ENCODE measurements at places on chromosomes 4 and X.

GRCh38 chrX:13235930-13236329 is 83.9 kb downstream of the ATXN3L start:
- DNase-seq, result peak; percentile 20

DNA sequence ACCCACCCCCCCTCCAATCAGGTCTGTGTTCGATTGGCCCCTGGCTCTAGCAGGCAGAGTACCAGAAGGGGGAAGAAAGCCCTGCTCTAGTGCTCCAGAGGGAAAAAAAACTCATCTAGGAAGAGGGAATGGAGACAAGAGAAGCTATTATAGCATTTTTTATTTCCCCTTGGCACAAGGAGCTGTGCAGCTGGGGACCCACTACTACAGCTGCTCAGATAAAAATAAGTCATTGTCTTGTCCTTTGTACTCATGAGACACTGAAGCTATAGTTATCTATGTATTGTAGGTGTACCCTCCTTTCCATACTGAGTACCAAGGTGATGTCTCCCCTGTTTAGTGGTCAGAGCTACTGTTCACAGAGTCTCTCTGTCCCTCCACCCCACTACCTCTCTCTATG is 14.3 kb downstream of the CCDC160 start:
- DNase-seq, result no peak

DNA sequence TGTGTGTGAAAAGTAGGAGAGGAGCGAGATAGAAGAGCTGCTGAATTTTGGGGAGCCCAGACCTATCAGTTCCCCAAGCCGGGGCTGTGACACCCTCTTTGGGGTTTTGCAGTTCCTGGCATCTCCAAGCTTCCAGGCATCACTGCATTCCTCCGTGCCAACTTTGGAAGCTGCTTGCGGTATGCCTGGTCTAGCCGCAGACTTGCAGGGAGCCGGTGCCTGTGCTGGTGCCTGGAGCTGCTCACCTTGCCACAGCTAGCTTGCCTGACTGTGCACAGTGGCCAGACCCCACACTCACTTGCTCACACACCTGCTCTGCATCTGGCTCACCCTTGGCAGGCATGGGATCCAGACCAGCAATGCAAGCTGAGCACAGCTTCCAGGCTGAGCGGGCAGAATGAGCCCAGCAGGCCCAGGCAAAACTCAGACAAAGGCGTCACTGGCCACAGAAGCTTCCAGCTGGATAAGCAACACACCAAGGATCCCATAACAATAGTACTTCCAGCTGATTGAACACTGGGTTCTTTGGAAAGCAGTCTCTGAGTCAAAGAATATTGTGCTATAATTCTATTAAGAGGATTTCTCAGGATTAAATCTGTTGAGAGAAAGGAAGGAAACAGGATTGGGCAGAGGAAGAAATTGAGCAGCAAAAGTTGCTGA is 390.9 kb downstream of the TEX13C start:
- no peak for DNase-seq

DNA sequence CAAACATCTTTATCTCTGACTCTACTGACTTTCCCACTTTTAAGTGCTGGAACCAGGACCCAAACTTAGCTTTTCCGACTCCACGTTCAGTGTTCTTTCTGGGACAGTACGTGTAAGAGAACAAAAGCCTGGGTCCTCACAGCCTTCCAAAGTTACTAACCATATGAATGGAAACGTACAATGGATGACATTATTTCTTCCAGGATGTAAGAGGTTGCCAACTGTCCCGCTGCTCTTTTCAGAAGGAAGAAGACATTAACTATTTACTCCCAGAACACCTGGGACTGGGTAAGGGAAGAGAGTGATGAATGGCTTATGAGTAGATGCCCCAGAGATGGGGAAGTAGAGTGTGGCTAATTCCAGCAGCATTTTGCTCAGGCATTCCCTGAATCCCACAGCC is 114.7 kb downstream of the TRAPPC11 start:
- DNase-seq, result no peak

DNA sequence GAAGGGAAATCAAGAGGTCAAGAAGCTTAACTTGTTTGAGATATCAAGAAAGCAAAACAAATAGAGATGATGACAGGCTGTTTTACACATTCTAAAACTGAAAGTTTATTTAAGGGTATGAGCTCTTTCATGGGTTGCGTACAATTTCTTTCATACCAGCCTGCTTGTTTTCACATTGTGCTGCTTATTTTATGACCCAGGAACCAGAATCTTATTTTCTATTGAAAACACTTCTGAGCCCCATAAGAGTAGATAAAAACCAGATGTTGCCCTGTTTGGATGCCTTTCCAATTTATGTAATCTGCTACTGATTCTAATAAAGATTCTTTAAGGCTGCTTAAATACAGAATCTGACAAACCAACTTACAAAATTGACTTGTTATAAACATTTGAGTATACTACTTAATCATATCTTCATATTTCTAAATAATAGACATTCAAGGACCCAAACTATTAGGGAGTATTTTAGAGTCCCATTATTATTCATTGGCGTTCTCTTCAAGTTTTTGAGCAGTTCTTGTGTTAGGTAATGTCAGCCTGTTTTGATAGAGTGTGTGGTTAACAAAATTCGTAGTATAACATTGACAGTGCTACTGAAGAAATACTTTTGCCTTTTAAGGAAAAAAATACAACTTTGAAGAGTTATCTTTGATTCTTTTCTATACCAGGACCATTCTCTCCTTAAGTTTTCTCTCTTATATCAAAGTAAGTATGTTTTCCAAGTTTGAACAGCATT is 74.4 kb downstream of the PDLIM5 start:
- no peak for DNase-seq

DNA sequence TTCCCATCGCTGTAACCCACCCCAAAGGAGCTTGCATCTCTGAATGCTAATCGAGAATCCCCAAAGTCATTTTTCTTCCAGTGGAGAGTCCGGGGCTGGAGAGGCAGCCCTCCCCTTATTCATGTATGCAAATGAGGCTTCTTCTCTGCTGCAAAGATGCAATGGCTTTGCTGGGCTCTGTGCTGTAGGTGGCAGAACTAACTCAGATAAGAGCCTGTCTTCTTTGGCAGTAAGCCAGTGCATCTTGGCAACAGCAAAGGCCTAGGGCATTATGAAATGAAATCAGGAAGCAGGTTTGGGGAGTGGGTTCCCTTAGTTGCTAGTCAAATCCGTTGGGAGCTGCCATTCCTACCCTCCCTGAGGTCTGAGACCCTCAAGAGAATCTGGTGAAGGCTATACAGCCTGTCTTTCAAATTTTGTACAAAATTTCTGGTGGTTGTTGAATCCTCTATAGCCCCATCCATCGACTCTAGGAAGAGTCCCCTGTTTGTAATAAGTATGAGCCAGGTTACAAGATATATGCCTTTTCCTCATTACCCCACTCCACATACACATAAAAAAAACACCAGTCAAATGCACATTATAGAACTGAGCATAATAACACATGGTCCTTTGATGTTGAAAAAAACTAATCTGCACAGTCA is 290.6 kb upstream of the TAPT1 start:
- peak; percentile 34 for DNase-seq

GRCh38 chr4:184531008-184531407 is 56.7 kb upstream of the IRF2 start:
- DNase-seq, result no peak

DNA sequence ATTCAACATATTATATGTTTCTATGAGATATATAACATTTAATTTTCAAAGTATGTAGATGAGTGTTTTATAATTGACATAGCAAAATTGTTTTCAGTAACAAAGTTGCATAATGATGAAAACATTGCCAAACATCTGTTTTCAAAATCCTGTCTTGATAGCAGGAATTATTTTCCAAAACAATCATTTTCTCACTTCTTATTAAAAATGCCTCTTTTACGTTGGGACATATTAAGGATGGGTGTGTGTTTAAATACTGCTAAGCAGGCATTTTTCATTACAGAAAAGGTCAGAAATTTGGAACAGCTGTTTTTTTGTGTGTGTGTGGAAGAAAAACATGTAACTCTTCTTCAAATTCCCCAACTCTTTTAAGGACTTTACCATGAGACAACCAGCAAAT is 452.0 kb downstream of the SPRY1 start:
- no peak for DNase-seq

DNA sequence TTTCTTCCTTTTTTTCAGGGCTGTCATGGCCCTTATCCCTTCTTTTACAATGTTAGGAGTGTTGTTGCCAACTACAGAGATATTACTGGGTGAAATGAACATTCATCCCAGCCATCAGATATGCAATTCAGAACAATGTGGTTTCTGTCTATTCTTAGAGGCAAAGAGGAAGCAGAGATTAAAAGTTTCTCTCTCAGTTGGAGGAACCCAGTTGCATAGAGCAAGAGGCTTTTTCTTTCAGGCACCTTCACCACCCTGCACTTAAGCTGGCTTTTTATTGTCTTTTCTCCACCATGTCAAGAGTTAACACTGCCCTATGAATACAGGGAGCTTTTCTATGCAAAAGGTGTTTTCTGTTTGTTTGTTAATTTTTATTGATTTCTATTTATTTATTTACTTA is 1559.6 kb upstream of the IGFBP7 start:
- DNase-seq, result no peak

- no peak for DNase-seq
Observed at GRCh38 chr4:156798438-156798837, 173.2 kb downstream of the PDGFC start.

GRCh38 chr4:171846232-171846631 is 33.0 kb downstream of the GALNTL6 start:
- peak; percentile 90 for DNase-seq

- no peak for DNase-seq
Observed at GRCh38 chr4:304969-305680, at the start of gene ZNF732. Gene ZNF732, minus strand, starts transcription at chr4:305474. Its CDS starts 164 bp downstream, at chr4:305310.

- no peak for DNase-seq
Observed at GRCh38 chr4:165124488-165124887, 11.8 kb upstream of the TMEM192 start.

DNA sequence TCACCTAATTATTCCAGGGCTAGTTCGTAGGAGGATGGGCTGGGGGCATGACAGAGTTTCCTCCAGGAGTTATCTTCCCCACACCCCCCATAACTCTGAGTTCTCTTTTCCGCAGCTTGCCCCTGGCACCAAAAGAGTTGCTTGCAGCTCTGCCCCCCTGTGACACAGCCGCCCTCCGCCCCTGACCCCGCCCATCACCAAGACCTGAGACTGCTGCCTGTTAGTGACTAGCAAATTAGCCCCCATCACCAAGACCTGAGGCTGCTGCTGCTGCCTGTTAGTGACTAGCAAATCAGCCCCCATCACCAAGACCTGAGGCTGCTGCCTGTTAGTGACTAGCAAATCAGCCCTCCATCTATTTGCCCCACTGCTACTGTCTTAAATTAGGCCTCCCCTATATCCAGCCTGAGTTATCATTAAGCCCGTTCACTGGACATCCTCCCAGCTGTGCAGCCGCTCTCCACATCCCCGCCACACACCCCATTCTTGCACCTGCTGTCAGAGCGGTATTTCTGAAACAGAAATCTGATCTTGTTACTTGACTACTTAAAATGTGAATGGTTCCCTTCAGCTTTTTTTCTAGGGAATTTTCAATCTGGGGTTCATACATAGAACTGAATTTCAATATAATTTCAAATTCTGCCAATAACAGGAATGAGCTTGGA is 1.5 kb upstream of the PAPSS1 start:
- DNase-seq, result no peak

GRCh38 chr4:1260418-1261106 is 11.6 kb upstream of the CTBP1 start:
- DNase-seq, result no peak

DNA sequence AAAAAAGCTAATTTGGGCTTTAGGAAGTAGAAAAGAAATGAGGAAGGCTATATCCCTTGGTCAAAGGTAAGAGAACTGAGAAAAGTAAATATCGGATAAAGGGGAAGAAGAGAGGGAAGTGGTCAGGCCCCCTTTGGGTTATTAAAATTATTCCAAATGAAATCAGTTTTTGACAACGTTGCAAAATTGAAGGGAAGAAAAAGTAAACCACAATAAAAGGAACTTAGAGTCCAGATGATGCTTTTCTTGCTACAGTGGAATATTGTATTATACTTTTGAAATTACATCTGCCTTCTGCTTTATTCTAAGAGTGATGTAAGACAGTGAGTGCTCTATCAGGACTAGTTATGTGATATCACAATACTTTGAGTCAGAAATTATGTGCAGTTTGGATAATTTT is 59.4 kb upstream of the RBPJ start:
- no peak for DNase-seq

DNA sequence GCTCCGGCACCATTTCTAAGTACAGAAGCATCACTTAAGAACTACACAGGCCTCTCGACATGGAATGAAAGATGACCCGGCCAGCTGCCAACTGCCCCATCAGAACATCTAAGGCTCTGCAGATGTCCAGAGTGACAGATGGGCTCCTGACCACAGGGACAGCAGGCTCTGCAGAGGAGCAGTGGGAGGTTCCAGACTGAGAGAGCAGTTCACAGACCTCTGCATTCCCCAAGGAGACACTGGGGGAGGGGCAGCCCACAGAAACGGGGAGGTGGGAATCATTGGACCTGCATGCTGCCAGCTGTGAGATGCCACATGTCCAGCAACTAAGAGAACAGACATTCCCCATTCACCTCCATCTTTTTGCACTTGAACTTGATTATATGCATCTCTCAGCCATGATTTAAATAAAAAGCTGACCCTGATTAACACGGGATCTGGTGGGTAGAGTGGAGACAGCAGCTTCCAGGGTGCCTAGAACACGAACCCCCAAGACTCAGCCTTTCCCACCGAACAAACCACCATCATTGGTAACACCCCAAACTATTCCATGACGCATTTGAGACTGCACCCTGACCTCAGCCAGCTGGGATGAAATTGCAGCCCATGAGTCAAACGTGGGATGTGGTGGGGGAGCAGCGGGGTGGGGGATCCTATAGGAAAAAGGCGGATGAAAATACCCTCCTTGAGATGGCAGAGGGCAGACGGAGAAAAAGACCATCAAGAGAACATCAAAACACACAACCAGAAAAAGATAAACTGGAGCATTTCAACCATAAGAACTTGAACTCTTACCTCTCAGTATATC is 47.2 kb downstream of the AFAP1 start:
- peak; percentile 89 for DNase-seq

- no peak for DNase-seq
Observed at GRCh38 chr4:145681518-145681917, 1.6 kb downstream of the C4orf51 start.

DNA sequence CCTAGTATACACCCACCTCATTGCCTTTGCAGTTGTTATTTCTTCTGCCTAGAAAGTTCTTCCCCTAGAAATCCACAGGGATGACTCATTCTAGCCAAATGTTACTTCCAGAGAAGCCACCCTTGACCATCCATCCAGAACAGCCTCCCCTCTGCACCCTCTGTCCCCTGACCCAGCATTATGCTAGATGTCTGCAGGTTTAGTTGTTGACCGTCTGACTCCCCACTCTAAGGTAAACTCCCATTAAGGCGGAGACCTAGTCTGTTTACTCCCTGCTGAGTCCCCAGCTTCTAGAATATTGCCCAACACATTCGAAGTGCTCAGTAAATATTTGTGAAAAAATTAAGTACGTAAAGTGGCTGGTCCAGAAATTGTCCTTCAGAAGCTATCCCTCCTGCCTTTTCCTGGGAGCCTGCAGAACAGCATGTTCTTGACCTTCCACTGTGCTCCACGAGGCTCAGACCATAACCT is 11.0 kb downstream of the SRD5A3 start:
- DNase-seq, result no peak

- DNase-seq, result no peak
Observed at GRCh38 chrX:109732017-109732801, 848 bp downstream of the ACSL4 start.

- DNase-seq, result no peak
Observed at GRCh38 chr4:62548108-62548524, 1348.0 kb downstream of the ADGRL3 start.

- no peak for DNase-seq
Observed at GRCh38 chr4:148288448-148288847, 153.8 kb downstream of the NR3C2 start.
